ENCODE measurements at places on chromosomes 4 and X.

- no peak for DNase-seq
Observed at GRCh38 chr4:171849686-171850222, 36.5 kb downstream of the GALNTL6 start.

GRCh38 chrX:17674601-17675000, 62.7 kb upstream of the SCML1 start:
- no peak for DNase-seq

DNA sequence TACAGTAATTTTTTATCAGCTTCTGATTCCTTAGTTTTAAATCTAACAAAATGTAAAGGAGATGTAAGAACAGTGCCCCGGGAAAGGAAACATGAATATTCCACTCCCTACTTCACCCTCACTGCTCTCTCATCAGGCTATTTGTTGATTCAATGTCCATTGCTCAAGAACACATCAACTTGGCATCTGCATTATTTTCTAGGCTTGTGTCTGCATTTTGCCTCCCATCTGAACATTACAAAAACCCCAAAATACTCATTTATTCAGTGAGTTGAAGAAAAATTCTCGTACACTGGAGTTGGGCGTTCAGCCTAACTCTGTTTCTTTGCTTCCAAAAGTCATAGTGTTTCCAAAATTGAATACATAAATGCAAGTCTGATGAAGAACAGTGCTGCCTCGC, 25.6 kb downstream of the ARHGAP6 start:
- no peak for DNase-seq

DNA sequence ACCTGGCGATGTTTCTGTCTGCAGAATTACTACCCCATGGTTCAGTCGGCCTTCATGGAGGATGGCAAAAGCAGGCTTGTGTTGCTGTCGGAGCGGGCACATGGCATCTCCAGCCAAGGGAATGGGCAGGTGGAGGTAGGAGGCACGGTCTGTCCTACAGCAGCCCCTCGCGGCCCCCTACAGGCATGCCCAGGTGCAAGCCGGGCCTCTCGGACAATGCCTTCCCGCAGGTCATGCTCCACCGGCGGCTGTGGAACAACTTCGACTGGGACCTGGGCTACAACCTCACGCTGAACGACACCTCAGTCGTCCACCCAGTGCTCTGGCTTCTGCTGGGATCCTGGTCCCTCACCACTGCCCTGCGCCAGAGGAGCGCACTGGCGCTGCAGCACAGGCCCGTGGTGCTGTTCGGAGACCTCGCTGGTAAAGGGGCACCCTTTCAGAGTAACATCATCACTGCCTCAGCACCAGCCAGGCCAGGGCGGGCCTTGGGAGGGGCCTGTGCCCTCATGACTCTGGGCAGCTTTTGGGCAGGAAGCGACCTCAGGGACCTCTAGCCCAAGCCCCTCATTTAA, 29.5 kb upstream of the MRFAP1 start:
- DNase-seq: no peak

DNA sequence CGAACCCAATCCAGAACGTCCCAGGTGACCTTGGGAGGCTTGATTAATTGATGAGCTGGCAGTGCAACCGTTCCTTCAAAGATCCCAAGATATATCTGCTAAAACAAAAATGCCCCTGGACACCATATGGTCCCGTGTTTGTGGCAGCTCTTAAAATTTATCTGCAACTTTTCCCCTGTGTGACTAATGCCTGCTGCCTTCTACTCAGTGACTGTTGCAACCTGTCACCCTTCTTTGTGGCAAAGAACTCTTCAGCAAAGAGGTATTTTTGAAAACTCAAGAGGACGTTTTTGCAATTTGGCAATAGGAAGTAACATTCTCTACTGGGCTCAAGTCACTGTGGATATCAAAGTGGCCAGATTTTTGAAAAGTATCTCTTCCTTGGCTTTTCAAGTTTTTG, 75.8 kb upstream of the SOD3 start:
- no peak for DNase-seq

GRCh38 chr4:34328939-34329338, 1915.4 kb downstream of the ARAP2 start:
- no peak for DNase-seq

DNA sequence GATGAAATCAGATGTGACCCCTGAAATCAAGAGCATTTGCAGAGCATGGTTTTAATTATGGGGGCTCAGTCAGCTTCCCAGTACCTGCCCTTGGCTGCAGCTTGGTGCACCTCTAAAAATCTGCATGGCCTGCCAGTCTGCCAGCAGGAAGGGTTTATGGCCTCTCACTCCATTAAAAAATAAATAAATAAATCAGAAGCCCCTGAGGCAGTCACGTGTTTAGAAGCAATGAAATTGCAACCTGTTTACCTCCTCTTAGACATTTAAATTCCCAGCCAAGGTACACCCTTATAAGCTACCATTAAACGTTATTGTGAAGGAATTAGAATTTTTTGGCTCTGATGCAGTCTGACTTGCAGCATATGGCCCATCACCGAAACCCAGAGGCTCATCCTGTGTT, 114.0 kb upstream of the LDB2 start:
- no peak for DNase-seq

DNA sequence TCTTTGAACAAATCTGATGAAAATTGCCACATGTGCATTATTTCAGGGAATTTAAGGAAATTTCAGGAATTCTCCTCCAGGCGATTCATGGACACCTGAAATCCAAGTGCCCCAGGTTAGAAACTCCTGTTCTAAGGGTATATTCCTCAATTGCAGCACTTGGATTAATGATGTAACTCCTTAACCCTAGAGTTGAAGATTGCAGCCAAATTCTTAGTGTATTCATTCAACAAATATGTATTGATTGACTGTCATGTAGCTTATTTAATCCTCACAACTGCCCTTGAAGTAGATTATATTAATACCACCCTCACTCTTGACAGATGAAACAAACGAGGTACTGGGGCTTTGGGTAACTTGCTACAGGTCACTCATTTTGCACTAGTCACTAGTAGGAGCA, 11.3 kb downstream of the CETN2 start:
- DNase-seq: no peak

DNA sequence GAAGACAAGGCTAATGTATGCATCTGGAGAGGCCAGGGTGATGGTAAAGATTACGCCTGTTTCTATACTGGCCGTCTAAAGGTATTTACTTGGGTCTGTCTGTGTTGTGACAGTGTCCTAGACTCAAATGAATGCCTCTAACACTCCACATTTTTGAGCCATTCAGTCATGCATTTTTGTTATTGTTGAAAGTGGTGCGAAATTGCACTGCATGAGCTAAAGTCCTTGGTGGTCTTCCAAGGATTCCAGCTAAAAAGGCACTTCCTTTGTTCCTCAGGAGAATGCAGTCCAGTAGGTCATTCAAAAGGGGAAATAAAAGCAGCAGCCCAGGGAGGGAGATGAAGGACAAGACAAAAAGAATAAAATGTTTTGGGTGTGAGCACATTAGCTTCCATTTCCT, 3.0 kb downstream of the GPC4 start:
- DNase-seq: no peak

DNA sequence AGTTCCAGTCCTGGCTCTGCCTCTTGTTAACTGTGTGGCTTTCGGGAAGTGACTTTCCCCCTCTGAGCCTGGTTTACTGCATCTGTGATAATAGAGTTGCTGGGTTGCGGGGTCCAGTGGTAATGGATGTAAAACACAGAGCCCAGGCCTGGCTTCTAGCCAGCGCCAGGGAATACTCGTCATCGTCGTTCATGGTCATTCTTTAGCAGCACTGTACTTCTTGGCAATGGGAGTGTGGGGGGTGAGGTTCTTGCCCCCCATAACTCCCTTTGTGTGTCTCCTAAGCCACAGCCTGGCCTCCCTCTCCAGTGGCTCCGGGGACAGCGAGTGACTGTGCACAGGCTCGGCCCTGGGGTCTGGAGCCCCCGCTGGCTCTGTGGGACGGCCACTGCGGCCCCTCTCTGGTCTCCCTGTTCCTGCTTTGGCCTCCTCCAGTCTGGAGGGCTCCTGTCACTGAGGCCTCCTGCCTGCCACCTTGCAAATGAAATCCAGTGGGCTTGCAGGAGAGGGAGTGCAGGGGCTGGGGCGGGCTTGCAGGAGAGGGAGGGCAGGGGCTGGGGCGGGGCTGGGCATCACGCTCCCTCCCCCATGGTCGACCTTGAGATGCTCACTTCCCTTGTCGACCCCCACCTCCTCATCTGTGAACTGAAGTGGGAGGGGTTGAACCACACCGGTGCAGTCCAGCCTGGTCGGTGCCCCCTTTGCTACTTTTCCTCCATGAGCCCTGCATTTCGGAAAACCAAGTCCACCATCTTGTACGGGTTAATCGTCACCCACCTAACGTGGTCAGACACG, 13.2 kb downstream of the PSAPL1 start:
- DNase-seq: no peak

DNA sequence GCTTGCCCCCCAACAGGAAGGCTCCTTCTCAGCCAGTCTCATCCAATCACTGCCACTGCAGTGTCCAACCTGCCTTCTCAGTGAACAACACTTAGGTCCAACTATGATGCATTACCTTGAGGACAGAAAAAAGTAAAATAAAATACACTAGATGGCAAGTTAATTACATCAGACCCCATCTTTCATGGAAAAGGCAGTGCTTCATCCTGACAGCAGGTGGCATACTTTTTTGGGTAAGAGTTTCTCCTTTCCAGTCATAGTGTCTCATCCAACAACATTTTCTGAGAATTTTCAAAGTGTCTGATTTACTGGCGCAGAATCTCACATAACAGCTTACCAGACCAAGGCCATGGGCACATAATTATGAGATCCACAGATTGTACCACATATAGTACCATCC, 1742.8 kb downstream of the PCDH7 start:
- DNase-seq: no peak

GRCh38 chrX:109831326-109831985, 98.4 kb upstream of the ACSL4 start:
- DNase-seq: no peak

Data from NCI-H2171 (cell line).